ENCODE measurements at places on chromosomes 3 and 15.

DNA sequence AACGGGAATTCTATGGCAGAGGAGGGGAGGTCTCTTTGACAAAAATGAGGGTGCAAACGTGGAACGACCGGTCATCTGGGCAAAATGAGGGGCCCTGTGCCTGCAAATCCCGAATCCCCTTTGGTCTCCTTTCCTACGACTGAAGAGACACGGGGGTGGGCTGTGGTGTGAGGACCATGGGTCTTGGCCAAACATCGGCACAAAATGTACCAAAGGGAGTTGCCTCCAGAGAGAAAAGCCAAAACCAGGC lies 498 bp downstream of the ZNF280D start:
- no peak for DNase-seq

DNA sequence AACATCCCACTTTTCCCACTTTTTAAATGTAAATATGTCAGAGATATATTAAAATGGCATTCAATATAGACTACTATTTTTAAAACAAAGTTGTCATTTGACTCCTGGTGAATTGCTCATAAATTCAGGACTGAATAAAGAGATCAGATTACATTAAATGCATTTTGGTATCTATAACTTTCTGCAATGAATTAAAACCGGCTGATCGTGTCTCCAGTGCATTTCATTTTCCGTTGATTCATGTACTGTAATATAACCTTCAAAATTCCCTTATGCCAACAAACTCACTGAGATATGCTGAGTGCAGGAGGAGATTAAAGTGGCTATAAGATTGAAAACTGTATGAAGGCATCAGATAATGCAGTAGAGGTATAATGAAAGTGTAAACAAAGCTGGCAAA lies 361.1 kb upstream of the CDIN1 start:
- peak; percentile 18 for DNase-seq

DNA sequence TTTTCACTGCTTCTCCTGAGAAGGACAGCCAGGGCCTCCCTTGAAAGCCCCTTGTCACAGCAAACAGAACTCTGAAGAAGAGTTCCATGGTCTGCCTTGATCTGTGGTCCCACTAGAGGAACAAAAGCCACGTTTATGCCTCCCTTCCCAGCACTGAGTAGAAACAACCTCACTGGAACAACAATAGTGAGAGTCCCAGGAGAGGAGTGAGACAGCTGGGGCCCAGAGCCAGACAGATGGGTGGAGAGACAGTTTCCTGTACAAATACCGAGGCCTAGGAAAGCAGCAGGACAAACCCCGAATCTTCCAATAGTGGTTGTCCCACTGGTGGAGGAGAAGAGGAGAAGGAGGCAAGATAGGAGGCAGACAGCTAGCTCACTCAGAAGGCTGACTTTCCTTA lies 106.1 kb downstream of the WDR76 start:
- no peak for DNase-seq

- DNase-seq = no peak
Observed at GRCh38 chr3:165778891-165779290, 58.3 kb downstream of the BCHE start.

DNA sequence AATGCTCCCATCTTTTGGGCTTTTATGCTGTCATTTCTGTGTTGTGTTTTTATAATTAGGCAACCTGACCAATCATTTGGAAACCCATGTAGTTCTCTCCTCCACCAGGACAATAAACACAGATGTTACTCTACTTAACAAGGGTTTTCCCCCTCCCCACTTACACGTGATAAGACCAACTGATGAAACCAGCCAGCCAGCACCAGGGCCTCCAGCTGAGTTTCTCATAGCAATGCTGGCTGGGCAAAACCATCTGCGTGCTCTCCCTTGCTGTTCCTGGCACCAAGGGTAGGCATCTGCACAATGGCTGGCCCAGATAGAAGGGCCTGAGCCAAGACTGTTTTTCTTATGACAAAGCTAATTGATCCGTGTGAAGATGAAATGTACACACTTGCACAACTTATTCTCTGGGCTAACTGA lies 310.4 kb downstream of the PLCL2 start:
- DNase-seq = peak; percentile 54

DNA sequence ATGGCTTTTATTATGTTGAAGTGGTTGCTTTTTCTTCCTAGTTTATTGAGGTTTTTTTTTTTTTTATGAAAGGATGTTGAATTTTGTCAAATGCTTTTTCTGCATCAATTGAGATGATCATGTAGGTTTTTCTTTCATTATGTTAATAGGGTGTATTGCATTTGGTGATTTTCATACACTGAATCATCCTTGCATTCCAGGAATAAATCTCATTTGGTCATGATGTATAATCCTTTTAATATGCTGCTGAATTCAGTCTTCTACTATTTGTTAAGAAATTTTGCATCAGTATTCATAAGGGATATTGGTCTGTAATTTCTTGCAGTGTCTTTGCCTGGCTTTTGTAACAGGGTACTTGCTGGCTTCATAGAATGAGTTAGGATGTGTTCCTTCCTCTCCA lies 11.5 kb upstream of the CLRN1 start:
- peak; percentile 39 for DNase-seq

DNA sequence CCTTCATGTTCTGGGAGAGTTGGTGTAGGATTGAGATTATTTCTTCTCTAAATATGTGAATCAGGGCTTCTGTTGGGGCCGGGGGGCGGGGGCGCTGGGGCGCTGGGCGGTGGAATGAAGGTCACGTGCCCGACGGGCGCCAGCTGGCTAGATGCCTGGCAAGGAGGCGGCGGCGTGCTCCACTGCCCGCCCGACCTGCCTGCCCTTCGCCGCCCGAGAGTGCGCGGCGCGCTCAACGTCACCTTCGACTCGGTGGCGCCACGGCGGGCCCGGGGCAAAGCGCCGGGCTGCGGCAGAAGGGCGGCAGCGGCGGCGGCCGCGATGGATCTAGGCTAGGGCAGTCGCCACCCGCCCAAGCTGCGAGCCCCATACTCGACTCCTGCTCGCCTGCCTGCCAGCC lies 47.0 kb upstream of the LHFPL4 start:
- peak; percentile 20 for DNase-seq

DNA sequence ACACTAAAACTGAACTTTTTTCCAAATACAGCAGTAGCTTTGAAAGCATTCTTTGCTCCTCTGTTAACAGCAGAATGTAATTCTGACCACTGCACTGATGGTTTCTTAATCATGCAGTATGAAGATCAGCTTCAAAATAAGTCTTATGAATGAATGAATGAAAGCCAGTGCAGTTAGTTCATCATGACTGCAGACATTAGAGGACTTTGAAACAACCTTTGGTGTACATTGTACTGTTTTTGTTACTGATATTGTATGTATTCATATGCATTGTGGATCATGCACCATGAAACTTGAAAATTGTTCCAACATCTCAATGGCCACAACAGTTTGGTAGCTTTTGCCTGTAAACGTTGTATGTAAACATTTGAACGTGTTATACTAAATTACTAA lies 1.3 kb upstream of the TNIK start:
- DNase-seq = no peak

- no peak for DNase-seq
Observed at GRCh38 chr3:14621093-14621492, 30.5 kb upstream of the CCDC174 start.

- DNase-seq = peak; percentile 99
Observed at GRCh38 chr3:90015688-90016356, 908.4 kb downstream of the EPHA3 start.

All from fibroblast of skin of scalp (primary cell).